ENCODE measurements at places on chromosomes 16 and 17.
A peak's percentile ranks its signal among the peaks of the same experiment; 100 is the strongest.

GRCh38 chr17:78291944-78292910, 60.8 kb downstream of the TMEM235 start:
- no peak for DNase-seq

DNA sequence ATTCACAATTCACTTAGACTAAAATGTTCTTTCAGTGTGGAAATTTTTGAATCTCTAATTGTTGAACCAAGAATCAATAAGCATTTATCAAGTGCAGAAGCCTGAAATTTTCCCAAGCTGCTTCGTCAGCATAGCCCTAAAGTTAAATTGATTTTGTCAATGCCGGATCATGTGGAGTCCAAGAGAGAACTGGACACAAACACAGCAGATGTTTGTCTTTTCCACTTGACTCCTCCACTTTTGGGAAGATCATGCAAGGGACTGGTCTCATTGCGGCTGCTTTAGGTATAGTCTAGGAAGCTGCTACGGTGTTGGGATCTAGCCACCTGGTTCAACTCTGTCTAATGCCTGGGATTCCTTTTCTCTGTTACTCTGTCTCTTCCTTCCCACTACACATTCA, 95.7 kb downstream of the CYB561 start:
- DNase-seq: no peak

GRCh38 chr17:80910043-80910442, 81.6 kb upstream of the CHMP6 start:
- DNase-seq: no peak

- DNase-seq: no peak
These were observed 317.2 kb upstream of the ZFHX3 start for GRCh38 chr16:73365016-73365551.

GRCh38 chr16:85947230-85948137, 48.5 kb downstream of the IRF8 start:
- no peak for DNase-seq

DNA sequence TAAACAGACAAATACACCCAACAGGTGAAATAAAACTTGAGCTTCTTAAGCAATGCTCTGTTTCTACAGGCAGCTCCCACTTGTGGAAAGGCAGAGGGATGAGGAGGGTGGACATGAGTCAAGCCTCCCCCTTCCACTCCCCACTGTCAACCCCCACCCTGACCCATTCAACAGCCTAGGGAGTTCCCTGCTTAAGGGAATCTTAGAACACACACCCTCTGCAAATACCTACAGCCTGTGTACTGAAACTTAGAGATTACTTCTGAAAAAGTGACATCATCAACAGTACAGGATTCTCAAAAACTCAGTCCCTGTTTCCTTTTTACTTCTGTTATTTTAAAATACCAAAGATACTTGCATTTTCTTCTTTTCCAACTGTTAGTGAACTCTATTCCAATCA, 345.4 kb downstream of the SOX9 start:
- DNase-seq: no peak

DNA sequence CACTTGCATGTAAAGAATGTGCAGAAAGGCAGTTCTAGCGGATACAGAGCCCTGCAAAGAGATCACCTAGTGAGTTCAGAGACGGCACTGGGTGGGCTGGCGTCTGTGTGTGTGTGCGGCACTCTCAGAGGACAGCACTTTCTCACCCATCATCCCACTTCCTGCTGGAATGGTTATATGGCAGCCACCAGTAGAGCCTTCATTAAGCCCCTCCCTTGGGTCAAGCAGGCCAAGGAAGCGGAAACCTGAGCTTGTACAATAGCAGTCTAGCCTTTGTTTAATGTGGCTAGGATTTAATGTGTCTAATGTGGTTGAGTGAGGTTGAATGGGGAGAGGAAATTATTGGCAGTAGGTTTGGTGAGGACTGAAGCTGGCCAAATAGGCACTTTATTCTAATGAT, 88.3 kb upstream of the ELAC2 start:
- DNase-seq: no peak

DNA sequence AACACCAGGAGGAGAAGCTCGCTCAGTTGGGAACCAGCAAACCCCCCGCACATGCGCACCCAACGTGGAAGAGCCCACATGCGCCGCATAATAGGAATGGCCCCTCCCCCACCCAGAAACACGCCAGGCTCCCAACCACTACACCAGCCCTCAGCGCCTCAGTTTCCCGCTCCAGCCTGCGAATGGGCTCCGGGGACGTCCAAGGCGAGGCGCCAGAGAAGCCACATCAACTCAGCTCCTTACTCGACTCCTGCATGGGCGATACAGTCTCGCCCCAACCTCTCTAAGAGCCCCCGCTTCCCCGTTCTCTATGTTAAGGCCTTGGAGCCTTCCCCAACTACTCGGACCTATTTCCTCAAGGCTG, 504 bp downstream of the SRSF1 start:
- peak; percentile 52 for DNase-seq

DNA sequence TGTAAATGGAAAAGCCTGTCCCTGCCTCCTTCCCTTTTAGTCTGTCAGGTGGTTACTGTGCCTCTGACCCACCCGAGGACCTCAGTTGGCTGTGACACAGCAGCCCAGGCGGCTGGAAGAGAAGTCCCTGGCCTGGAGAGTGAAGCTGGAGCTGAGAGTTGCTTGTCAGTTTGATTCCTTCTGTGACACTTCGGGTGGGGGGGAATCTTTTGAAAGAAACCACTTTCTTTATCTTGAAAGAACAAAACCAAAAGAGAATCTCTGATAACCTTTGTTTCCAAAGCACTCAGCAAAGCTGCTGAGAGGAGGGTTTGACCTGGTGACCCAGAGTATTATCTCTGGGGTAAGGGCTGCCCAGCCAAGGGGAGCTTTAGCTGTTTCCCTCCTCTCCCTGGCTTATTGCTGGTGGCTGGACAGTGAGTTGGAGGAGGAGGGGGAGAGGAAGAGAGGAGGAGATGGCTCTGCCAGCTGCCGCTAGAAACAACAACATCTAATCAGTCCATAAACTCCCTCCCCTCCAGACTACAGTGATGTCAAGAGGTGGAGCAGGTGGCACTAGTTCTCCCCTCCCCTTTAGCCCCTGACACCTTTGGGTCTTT, 34.0 kb downstream of the YPEL2 start:
- no peak for DNase-seq

DNA sequence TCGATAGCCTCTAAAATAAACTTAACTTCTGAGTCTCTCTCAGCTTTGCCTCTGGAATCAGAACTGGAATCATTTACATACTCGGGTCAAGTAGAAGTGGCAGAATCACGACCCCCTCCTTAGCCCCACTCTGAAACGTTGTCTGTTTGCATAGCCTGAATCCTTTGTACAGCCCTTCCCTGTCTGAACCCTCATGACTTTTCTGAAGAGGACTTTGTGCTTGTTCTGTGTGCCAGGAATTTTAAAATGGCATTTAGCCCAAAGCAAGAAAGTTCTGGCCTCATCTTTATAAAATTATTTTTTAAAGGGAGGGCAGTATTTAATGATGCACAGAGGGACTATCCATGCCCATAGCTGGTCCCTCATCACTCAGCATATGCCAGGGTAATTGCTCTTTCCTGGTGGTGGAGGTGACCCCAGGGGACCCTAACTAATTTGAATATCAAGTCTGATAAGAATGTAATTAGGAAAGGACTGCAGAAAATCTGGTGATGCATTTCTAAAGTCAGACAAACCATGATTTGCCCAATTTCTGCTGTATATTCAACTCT, 342.7 kb upstream of the TNRC6C start:
- no peak for DNase-seq

DNA sequence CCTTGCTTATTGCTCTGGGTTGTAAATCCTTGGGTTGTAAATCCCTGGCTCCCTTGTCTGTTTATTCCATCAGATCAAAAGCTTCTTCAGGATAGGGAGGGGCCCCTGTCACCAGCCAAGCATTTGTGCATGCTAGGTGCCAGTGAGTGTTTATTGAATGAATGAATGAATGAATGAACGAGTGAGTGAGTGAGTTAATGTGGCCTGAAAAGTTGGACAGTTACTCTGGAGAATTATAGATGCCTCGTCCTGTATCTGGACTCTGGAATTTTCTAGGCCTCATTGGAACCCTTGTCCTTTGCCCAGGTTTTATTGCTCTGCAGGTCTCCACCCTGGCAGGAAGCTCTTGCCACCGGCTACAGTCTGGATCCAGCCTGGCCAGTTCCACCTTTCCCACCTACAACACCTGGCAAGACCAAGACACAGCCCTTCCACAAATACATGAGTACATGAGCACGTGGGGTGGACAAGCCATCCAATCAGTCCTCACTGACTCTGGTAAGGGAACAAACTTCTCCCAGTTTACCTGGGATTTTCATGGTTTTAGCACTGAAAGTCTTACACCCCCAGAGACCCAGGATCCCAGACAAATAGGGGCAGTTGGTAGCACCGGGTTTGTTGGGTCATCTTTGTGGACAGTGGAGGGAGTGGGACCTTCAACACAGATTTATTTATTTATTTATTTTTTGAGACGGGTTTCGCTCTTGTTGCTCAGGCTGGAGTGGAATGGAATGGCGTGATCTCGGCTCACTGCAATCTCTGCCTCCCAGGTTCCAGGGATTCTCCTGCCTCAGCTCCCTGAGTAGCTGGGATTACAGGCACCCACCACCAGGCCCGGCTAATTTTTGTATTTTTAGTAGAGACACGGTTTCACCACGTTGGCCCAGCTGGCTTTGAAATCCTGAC, 14.7 kb upstream of the CDH1 start:
- DNase-seq: no peak

GRCh38 chr16:7140899-7141298, 191.7 kb upstream of the RBFOX1 start:
- DNase-seq: no peak

DNA sequence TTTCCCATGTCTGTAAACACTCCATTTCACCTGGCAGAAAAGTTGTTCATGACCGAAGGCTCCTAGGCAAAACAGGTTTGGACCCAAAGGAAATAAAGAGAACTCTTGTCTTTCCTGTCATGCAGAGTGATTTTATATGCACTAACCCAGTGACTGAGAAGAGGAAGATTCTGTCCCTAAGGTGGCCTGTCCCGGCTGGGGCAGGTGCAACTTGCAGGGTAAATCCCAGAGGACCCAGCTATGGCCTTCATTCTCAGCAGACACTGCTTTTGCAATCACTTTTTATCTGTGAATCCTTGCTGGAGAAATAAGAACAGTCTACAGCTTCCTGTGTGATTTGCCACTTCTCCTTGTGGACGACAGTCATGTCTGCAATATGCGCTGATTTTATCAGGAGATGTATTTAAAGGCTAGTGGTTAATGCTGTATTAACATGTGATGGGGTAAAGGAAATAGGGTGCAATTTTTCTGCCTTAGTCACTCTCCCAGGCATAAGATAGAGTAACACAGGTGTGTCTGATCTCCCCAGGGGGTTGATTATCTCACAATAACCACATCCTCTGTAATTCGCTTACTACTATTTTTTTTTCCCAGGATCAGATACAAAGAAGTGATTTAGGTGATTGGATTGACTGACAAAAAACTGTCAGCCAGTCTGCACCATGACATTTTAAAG, 696.8 kb upstream of the SOX9 start:
- DNase-seq: no peak

DNA sequence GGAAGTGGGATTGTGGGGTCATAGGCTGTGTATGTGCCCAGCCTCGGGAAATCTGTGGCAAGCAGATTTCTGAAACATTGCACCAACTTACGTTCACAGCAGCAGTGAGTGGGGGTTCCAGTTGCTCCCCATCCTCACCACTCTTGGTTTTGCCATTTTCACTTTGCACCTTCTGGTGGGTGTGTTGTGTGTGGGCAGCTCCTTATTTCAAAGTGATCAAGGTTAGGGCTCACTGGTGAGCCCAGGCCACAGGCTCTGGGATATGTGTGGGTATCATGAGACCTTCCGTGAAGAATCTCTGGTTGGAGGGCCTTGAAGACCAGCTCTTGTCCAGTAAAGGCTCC, 29.5 kb upstream of the PRM1 start:
- DNase-seq: no peak

DNA sequence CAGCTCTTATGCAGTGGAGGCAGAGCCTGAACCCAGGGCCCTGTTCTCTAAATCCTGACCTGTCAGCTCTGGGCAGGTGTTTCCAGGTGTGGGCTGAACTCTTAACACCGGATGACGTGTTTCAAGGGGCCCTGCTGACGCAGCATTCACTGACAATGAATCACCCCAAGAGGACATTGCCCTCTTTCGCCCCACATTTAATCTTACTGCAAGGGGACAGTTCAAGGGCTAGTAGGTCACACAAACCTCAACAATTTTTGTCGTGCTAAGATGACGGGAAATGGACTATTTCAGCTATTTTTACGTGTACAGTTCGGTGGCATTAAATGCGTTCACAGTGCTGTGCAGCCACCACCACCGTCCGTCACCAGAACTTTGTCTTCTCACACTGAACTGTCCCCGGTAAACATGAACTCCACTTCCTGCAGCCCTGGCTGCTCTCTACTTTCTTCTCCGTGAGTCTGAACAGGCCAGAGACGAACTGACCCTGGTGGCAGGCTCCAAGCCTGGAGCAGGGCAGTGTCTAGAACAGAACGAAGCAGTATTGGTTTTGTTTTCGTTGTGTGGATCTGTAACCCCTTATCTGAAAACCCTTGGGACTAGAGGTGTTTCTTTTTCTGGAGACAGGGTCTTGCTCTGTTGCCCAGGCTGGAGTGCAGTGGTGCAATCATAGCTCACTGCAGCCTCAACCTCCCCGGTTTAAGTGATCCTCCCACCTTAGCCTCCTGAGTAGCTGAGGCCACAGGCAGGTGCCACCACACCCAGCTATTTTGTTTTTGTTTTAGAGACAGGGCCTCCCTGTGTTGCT, 88.4 kb upstream of the CIBAR2 start:
- DNase-seq: no peak

GRCh38 chr16:89001117-89002027, 24.4 kb upstream of the CBFA2T3 start:
- DNase-seq: no peak

DNA sequence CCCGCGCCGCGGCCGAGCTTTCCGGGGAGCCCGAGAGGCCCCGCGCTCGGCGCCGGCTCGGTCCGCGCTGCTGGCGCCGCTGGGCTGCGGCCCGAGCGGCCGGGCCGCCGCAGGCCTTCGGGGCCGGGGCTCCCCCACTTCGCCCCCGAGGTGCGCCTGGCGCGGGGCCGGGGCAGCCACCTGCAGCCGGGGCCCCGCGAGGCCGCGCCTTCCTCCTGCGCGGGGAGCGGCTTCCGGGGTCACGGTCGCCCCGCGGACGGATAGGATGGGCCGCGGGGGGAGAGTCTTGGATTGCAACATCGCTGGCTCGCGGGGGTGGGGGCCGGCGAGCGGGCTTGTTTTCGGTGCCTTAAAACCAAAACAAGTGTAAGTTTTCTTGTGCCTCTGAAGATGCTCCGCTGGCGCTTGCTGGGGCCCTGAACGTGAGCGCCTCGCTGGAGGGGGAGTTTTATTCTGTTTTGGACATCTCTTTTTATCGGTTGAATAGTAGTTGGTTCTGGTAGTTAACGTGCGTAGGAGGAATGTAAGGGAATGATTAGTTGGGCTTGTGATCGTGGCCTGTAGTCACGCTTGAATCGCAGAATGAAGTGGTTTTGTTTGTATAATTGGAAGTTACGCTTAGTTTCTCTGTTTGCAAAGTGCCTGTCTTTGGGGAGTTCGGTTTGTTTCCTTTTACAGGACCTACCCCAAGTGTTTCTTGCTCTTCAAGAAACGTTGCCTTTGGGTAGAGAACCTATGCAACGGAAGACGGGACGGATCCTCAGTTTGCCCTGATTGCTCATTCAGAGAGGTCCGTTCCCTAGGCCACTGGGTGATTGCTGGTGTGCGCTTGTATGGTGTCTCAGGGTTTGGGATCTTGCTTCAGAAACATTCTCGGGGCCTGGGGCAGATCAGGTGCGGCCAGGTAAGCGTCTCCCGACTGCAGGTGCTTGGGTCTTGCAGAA, 724 bp downstream of the UBE2I start:
- DNase-seq: no peak

GRCh38 chr17:65885541-65886312, 306.2 kb downstream of the CEP112 start:
- no peak for DNase-seq

GRCh38 chr17:58320570-58321323, 7.8 kb downstream of the TSPOAP1 start:
- DNase-seq: no peak

All from stimulated activated CD4-positive, alpha-beta T cell treated with anti-CD3 and anti-CD28 coated beads, TNF-alpha, amount 100 ng/mL, for 24 hours (primary cell).